ENCODE measurements at places on chromosomes 2 and 18.

DNA sequence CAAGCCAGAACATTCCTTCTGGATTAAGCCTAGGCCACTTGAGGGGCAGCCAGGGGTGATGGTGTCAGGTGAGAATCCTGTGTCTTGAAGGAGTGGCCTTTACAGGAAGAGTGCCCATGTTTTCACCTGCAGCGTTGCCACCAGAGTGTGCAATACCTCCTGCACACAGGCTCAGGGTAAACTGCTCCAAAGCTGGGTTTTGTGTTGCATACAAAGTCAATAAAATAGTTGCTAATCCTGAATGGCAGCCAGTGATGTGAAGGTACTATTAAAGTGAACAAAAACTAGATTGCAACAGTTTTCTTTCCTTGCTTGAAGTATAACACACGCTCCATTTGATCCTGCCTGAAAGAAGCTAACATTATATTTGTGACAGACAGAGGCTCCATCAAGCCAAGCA lies 64.4 kb upstream of the NRP2 start:
- no peak for DNase-seq

GRCh38 chr2:236862961-236863728 lies 222.5 kb upstream of the COPS8 start:
- no peak for DNase-seq

GRCh38 chr2:165144315-165144714 lies 59.5 kb downstream of the SCN3A start:
- no peak for DNase-seq

DNA sequence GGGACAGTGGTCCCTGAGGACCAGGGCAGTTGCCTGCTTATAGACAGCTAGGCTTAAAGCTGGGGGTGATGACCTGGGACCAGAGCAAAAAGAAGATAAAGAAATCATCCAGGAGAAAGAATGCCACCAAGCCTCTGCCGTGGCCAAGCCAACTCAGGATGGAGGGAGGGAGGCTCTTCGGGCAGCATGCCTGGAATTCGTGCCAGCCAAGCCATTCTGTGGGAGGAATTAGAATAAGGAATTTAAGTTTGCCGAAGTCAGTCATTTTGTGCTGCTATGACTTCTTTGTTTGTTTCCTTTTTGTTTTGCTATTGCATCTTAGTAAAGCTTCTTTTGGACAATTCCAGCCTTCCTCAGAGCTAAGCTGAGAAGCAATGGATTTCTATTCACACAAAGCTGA lies 124.1 kb downstream of the EN1 start:
- DNase-seq, result no peak

DNA sequence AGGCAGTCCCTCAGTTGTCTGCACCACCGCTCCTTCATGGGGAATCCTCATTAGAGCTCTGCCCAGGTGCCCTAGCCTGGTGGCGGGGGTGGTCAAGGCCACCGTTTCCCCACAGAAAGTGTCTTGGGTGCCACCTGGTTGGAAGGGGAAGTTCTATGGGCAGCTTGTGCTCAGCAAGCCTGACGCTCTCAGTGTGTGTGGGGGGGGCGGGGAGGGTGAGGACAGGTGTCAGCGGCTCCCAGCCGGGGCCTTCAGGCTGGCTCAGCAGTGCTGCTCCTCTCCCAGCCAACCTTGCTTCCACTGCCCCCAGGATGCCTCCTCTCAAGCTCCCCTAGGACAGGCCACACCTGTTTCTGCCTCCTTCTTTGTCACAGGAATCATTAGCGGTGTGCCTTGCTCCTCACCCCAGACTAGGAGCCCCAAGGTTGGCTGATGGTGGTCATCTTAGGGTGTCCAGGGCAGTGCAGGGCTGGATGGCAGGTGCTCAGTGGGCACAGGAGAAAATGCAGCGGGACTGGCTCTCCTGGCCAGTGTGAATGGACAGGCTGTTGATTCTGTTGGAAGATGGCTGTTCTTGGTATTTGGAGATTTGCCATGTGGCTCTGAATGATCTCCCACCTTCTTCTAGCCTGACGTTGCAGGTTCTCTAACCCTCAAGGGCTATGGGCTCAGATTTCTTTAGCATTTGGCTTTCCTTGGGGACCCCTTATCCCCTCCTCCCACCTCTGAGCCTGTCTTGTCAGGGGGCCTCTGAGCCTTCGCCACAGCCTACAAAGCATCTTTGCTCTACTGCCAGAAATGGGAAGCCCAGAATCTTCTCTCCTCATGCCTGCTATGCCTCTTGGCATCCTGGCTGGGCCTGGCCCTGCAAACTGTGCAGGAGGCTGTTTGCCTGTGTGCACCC lies 185.8 kb upstream of the HS6ST1 start:
- no peak for DNase-seq

DNA sequence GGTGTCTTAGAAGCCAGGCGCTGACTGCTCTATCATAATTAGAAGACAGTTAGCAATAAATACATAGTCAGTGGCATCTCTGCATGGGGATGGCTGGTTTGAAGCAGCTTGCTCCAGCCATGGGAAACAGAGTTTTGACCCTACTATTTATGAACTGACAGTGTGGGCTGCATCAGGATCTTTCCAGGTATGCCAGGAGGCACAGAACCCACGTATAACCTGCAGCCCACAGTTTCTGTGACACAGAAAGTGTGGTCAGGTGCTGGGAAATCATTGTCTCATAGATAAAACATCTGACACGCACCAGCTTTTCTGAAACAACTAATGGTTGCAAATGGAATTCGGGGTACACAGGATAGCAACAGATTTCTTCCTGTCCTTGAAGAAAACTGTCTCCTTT lies 34.7 kb downstream of the INPP4A start:
- DNase-seq, result no peak

GRCh38 chr2:190640117-190640516 lies 8.8 kb upstream of the NAB1 start:
- DNase-seq, result no peak

DNA sequence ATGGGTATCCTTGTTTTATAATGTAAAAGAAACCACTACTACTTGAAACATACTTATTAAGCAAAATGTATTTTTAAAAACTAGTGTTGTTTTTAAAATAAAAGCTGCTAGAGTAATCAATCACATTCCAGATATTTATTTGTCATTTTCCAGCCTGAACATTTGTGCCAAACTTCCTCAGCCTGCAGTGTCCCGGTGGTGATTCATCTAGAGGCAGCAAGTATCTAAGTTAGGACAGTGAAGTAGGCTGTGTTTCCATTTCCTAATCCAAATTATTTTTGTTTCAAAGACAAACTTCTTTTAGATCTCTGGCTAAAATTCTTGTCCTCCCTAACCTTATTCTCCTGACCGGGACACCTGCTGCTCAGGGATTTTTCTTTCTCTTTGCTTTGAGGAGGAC lies 12.8 kb upstream of the GCG start:
- no peak for DNase-seq

DNA sequence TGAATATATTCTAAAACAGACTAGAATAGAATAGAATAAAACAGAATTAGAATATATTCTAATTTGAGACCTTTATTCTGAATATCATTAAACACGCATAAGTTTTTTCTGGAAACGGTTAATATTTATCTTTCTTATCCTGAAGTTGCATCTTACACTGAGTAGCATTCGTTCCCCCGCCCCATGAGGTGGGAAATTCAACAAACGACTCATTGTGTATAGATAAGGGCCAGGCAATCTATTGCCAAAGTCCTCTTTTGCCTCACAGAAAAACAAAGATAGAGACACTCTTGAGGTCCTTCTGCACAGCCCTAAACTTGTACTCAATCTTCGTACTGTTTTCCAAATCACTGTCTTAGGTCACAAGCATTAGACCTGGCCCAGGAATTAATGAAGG lies 98.1 kb downstream of the COL6A3 start:
- no peak for DNase-seq

DNA sequence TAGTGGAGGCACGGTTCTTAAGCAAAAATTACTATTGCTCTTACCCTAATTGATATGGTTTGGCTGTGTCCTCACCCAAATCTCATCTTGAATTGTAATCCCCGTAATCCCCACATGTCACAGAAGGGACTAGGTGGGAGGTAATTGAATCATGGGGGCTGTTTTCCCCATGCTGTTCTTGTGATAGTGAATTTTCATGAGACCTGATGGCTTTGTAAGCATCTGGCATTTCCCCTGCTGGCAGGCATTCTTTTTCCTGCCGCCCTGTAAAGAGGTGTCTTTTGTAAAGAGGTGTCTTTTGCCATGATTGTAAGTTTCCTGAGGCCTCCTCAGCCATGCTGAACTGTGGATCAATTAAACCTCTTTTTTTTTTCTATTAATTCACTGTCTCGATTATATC lies 1691.8 kb upstream of the SLC39A10 start:
- no peak for DNase-seq

DNA sequence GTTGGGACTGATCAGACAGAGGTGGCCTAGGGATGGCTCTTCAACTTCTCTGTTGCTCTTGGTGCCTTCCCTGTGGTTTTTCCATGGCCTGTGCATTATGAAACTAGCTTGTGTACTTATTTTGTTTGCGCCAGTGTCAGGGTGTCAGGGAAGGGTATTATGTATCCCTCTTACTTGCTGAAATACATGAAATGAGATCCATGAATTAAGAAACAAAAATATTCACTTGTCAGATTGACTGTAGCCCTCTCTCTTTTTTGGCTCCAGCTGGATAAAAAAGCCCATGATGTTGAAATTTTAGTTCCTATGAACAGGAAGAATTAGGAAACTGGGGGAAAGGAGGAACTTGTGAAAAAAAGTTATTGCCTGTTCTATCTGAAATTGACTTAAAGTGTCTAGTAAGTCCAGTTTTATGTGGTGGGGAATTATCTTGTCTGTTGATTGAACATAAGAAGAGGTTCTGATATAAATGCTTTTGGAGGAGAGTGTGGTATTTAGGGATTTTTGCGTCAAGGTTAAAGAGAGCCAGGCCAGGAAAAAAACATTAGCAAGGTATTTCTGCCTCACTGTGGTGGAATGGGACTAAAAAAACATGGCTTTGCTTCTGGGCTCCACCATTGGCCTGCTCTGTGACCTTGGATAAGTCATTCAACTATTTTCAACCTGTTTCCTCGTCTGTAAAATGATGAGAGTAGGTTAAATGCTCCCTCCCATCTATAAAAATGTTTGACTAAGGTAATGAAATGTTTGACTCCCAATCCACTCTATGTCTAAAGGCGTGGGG lies 12.0 kb downstream of the UGP2 start:
- DNase-seq, result no peak

DNA sequence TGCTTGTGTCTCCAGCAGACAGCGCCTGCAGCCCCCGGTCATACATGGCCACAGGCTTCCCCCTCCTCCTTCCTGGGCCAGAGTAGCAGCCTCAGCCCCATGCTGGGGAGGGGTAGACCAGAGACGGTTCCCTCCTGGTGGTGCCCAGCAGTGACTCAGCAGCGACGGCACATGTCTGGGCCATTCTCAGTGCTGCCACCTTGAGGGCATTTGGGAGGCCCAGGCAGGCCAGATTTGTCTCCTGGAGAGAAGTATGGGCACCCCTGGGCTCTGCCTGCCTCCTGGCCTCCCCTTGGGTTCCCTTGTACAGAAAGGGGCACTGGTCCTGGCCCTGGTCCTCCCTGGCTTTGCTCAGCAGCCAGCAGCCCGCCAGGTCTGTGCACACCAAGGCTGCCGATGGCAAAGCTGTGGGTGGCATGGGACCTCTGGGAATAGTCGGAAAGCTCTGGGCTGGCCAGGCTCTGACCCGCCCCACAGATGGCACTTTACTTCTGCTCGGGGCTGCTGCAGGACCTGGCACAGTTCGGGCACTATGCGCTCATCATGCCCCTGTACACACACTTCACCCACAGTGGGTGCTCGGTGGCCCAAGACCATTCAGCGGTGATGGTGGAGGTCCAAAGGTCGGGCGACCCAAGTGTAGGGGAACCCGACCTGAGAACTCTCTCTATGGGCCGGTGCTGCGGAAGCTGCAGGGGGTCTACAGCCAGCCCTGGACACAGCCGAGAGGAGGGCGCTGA lies 11.4 kb upstream of the ALPI start:
- no peak for DNase-seq

DNA sequence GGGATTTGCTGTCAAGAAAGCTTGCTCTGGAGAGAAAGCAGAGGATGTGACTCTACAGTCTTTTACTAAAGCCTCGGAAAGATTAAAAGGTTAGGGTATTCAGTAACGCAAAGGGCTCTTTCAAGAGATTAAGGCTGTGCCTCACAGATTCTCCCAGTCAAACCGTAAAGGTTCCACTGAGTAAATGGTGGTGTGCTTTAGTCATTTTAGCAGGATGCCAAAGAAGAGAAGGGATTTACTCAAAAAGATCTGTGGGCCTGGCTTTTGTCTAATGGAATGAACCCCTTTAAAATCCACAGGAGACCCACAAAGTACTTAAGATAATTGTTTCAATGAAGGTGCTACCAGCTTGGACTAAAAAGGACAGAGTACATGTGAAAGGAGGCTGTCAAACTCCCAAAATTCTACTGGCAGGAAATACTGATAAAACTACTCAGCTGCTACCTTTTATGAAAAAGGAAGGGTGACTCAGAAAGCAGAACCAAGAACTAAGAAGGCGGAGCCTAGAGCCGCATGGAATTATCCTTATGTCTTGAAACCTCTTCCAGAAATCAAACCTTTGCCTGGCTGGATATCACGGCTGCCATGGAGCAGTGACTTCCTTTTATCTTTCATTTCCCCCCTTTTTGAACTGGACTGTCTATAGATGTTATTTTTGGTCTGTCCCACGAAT lies 670.2 kb upstream of the ZEB2 start:
- no peak for DNase-seq

DNA sequence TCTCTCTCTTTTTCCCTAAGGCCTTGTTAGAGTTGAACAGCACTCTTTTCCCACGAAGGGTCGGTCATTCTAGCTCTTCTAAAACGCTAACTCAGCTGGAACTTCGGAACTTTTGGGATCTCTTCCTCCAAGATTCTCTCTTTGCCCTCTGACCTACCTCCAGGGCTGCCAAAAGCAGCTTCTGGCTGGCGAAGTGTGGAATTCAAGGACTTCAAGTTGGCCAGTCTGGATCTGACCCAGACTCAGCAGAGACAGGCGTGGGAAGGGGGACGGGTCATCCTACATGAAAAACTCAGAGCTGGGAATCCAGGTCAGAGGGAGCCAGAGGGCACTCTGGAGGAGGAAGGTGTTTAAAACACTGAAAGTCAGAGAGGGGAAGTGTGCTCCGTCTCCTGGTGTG lies 305.5 kb upstream of the HDAC4 start:
- no peak for DNase-seq

DNA sequence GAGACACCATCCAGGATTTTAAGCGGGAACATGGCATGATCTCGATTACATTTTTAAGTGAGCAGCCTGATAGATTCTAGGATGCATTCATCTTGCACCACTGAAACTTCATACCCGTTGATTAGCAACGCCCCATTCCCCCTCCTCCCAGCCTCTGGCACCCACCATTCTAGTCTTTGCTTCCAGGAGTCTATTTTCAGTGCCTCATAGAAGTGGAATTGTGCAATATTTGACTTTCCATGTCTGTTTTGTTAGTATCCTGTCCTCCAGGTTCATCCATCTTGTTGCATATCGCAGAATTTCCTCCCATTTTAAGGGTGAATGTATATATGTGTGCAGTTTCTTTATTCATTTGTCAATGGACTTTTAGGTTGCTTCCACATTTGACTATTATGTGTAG lies 20.9 kb upstream of the SLC66A3 start:
- DNase-seq, result no peak

GRCh38 chr2:96530474-96531357 lies 5.8 kb upstream of the ARID5A start:
- no peak for DNase-seq

Data from NK-92 treated with Interleukin-12 subunit alpha and Interleukin-12 subunit beta, amount 100 ng/mL, for 24 hours (cell line).